Right forelimb (tissue), 1 donor: ENCODE measurements at places on chromosomes 6 and 20.

DNA sequence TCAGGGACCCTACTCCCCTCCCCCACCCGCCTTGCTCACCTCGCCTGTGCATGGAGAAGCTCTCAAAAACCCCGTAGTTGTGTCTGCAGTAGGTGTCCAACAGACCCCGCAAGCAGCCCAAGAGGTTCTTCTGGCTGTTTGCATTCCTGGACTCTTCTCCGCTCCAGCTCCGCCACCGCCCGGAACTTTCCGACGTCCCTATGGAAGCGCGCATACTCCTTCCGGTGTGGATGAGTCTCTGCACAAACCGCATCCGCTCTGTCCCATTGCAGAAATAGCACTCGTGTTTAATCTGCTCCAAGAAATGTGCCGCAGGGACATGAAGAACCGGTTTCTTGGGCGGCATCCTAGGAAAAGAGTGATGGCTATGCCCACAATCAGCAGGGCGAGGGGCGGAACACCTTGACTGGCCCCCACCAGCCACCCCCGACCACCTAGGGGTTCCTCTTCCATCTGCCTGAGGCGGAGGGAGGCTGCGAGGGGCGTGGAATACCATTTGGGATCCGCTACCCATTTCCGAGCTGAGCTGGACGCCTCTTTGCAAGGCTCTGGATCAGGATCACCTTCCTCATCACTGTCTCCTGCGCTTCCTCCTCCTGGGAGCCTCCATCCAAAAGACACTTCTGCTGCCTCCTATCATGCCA is 20.2 kb downstream of the HLA-DRA start:
- no peak for DNase-seq

GRCh38 chr6:66402873-66403272 is 695.8 kb upstream of the EYS start:
- DNase-seq: no peak

DNA sequence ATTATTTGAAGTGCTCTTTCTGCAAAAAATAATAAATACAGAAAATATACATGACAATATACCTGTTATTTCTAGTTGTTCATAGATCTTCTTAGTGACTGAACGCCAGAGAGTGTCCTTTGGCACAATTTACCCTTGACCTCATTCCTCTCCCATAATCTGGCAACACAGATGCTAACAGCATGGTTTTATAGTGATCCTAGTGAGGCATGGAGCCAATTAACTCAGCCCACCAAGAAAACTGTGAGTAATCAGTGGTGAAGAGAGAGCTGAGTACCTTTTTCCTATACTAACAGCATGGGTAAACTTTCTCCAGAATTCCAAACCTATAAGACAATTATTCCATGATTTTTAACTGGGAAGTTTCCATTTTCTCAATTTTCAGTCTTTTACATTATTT is 61.0 kb downstream of the VGLL2 start:
- no peak for DNase-seq

DNA sequence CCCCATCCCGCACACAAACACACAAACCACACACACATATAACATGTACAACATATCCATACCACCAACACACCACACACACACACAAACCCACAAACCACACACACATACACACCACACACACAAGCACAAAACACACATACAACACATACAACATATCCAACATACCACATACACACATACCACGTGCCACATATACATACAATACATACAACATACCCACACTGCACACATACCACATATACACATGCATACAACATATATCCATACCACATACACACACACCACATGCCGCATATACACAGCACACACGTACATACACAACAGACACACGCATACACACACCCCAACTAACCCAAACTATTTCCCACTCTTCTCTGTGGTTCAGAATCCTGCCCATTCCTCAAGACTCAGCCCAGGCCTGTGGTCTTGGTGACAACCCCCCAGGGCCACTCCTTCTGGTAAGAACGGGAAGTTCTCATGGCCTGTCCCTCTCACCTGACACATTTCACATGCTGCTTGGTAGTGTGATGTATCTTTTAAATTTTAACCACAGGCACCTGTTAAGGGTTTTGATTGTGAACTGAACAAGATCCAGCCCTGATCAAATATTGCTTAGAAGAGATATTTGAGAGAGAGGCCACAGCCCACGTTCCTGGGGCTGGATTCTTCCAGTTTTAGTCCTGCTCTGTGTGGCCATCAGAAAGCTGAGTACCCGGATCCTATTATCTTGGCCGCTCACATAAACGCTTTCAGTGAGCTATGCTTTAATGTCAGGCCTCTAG is 55.9 kb upstream of the KCNK16 start:
- DNase-seq: no peak

GRCh38 chr6:6893701-6894100 is 214.1 kb upstream of the RREB1 start:
- no peak for DNase-seq

GRCh38 chr20:48155268-48155667 is 370.0 kb upstream of the SULF2 start:
- DNase-seq: no peak

GRCh38 chr6:153215242-153215641 is 84.2 kb upstream of the RGS17 start:
- no peak for DNase-seq

DNA sequence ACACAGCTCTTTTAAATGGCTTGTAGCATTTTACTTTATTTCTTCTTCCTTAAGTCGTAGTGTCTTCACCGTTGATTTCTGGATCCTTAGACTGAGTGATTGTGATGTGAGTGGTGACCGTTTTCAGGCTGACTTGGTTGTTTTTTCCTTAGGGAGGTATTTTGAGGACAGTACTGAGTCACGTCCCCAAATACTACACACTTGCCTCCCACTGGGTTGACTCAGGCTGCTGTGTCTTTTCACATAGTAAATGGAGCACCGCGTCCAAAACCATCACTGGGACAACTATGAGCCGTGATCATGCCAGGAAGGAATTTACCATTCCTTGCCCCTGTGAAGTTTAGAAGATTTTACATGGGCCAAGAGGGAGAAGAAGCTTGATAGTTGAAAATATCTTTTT is 174.1 kb downstream of the FARS2 start:
- DNase-seq: no peak

DNA sequence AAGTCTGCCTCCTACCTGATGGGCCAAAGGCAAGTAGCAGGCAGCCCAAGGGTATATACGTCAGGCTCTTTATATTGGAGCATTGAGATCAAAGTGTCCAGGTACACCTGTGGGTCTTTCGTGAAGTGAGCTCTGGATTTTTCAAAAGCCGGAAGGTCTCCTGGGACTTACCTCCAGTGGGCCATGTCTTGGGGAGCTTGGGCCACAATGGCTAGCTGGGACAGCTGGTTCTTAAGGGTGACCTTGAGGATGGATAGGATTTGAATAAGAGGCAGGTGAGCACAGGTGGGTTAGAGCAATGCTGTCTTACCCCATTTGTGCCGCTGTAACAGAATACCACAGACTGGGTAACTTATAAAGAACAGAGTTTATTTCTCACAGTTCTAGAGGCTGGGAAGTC is 153.4 kb downstream of the CDC5L start:
- no peak for DNase-seq

DNA sequence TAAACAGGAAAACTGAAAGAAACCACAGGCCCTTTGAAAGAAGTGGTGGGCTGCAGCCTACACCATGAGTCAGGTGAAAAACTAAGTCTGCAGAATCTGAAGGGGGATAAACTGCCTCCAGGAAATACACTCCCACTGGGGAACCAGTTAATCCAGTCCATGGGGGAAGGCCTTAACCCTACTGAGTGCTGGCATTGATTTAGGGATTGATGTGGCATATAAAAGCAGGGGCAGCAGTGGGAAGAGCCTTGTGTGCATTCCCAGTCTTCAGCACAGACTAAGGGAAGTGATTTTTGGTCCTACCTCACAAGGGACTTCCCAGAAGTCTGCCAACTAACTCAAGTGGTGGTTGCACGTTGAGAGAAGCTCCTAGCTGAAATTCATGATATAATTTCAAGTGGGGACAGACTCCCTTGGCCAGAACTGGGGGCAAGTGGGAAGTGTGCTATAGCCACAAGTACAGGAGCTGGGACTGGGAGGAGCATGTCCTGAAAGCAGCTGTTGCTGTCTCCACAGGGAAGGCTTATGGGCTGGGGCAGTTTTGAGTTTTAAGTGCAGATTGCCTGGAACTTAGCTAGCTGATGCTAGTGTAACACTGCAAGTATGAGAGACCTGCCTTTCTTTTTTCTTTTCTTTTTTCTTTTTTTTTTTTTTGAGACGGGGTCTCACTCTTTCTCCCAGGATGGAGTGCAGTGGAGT is 31.2 kb downstream of the CITED2 start:
- DNase-seq: no peak

GRCh38 chr6:110485491-110485890 is 9.1 kb upstream of the SLC22A16 start:
- DNase-seq: no peak

- DNase-seq: no peak
Measured at GRCh38 chr20:2217857-2218539, 77.8 kb upstream of the TGM3 start.

GRCh38 chr6:99119109-99120031 is 171.6 kb upstream of the FBXL4 start:
- DNase-seq: no peak

DNA sequence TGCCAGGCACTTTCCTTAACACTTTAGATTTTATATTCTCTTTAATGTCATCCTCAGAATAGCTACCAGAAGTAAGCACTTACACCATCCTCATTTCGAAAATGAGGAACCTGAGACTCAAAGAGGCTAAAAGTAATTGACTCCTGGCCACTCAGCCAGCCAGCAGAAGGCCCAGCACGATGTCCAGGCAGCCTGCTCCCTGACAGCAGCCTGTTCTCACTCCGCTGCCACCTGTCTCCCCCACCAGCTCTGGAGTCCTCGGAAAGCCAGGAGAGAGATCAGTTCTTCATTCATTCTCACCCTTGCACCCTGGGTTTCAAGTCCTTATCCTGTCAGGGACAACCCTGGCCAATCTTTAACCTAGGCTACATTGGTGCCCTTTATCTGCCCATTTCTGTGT is 174.0 kb downstream of the SASH1 start:
- no peak for DNase-seq

DNA sequence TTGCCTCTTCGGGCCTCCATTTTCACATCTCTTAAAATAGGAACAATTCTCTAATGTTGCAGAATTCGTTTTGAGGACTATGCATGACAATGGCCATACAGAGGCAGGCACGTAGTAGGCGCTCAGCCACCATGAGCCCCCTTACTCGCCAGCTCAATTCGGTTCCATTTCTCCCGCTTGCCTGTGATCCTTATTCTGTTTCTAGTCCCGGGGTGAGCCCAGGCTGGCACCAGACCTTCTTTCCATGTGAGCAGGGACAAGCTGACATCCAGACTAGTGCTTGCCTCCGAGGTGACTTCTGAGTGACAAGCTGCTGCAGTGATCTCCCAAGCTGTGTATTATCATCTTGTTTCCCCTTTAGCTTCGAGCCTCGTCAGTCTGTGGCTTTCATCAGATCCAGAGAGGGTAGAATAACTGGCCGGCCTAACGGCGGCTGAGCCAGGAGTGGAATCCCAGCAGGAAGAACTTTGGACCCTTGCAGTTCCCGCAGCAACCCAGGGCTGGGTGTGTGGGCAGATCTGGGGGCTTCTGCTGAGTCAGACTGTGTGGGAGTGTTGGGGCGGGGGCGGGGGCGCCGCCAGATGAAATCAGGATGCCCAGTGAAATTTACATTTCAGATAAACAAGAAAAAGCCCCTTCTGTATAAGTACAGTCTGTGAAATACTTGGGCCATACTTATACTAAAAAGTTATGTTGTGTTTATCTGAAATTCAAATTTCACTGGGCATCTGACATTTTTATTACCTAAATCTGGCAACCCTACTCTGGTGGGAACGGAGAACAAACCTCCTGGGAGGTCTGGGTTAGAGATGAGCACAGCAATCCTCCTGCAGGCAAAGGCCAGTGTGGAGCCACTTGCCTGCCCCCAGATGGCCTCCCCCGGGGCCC is 10.9 kb downstream of the BANF2 start:
- DNase-seq: peak; percentile 47

DNA sequence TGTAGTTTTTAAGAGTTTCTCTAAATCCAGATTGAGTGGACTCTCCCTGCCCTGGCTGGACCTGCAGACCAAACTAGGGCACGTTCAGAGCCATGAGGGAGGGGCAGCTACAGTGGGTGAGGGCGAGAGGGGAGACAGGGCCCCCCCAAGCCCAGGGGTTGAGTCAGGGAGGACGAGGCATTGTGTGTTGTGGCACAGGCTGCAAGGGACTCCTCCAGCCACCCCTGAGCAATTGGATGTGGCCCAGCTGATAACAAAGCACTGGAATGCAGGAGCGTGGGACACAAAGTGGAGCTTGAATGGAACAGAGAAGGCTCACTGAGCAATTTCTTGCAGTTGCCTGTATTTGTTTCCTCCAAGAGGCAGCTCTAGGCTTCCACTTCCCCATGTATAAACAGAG is 43.5 kb upstream of the MYL9 start:
- DNase-seq: no peak

- DNase-seq: no peak
Measured at GRCh38 chr6:145621776-145622175, 113.5 kb downstream of the EPM2A start.

DNA sequence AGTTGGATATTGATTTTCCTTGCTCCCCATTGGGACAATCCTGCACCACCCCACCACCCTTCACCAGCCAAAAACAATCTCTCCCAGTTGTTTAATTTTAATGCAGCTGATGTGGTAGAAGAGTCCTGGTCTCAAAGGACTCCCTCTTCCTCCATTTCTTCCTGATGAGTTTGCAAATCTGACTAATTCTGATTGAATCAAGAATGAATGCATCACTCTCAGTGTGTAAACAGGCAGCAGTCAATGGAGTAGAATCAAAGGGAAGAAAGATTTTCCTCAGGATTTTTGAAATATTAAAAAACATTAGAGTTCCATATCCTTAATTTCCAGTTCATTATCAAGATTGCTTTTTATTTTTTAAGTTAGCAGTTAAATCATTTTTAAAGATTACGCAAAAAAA is 54.0 kb downstream of the PLG start:
- DNase-seq: no peak

DNA sequence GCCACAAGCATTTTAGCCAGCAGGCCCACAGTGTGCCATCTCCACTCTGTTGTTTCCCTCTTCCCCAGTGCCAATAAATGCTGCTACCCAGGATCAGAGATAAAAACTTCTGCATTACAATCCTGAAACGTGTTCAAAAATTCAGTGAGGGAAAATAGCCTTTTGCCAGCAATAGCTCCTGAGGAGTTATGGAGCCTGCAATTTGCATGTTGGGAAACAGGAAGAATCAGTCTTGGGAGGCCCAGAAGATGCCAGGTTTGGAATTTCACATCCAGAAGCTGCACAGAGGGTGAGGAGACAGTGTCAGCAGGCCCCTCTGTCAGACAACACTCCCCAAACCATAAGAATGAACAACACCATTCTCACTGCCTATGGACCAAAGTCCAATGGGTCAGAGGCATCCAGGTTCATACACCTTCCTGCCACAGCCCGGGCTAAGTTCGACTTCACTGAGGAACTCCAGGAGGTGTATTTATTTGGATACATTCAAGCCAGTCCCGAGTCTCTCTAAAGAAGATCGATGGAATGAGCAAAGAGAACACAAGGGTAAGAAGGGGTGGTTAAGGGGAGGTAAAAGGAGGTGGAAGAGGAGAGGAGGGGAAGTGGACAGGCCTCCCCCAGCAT is 20.8 kb downstream of the RRBP1 start:
- no peak for DNase-seq
